ENCODE measurements at places on chromosomes 2 and 18.
A peak's percentile ranks its signal among the peaks of the same experiment; 100 is the strongest.

DNA sequence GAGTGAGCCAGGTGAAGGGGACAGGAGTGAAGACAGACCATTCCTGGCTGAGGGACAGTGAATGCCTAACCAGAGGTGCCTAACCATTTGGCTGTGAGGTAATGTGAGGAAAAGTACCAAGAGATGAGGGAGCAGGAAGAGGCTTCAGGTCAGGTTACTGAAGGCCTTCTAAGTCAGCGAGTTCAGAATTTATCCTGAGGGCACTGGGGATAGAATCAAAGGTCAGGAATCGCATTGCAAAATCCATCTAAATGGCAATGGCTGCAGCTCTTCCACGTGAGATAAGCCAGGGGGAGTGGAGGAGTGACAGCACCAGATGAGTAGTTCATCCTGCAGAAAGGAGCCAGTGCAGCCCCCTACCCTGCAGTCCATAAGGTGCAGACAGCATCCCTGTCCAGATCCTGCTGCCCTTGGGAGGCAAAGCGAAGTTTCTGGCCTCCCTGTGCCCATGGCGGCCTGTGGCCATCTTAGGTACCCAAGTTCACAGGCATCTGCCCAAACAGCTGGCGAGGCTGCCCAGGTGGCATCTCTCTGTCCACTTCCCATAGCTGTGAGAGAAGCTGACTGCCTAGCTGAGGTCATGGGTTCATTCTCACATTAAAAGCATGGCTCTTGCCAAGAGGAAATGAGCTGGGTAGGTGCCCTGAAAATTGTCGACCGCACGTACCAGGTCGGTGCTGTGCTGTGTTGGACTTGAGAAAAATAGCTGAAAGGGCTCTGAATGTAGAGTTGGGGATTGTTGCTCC, 49.5 kb downstream of the CYP27C1 start:
- DNase-seq: no peak

DNA sequence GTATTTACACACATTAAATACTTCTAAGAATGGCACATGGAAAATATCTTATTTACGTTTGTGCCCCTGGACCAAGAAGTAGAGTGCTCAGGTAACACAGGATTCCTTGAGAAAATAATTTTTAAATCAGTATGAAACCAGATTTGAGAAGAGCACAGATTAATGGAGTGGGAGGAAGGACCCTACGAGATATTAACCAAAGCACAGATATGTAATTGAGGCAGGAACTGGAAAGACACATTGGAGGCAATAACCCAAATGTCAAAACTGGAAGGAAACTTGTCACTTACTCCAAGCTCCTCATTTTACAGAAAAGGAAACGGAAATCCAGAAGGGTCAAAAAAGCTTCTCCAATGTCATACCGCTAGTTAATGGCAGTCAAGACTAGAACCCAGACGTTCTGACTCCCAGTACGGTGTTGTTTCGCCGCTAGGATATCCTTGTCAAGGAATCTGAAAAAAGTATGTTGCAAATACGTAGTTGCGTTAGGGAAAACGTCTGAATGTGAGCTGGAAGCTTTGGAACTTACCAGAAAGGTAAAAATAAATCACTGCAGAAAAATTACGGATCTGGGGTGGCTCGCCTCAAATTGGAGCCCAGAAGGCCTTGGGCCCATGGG, 634 bp downstream of the MTIF2 start:
- DNase-seq: peak; percentile 35

DNA sequence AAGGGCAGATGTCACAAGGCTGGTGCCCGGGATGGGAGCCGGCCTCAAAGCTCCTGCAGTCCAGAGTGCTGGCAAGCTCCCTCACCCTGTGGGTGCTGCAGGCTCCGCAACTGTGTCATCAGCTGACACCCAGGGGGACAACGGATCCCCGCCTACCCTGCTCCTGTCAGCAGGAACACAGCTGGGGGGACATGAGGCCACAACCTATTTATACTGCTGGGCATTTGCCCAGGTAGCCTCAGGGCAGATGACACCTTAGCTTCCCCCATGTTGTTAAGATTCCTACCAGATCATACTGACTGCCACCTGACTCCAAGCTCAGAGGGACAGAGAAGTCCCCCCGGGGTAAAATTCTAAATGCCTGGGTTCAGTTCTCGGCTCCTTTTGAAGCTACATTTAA, 1.2 kb downstream of the ANKRD23 start:
- no peak for DNase-seq

DNA sequence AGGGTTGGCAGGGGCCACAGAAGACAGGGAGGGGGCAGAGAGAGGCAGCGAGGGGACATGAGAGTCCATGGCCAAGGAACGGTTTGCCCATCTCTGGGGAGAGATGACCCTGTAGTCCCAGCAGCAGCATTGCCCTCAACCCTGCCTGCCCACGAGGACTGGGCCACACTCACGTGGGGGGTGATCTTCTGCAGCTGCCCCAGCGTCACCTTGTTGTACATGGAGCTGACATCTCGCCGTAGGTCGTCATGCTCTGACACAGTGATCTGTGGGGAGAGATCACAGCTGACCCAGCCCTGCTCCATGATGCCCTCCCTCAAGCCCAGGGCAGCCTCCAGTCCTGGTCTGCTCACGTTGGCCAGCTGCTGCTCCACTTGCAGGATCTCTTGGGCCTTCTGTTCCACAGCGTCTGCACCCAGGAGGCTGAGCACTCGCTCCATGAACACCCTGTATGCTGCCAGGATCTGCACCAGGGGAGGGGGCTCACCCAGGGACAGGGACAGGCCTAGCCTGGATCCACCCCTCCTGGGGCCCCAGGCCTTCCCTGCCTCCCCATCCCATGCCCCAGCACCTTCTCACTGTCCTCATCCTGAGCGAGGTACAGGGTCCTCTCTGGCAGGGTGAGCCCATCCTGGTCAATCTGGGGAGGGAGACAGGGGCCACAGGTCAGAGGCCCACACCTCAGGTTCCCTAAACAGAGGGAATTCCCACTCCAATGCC, 2.8 kb downstream of the ECEL1 start:
- DNase-seq: no peak

GRCh38 chr2:98134172-98135005, 47.4 kb downstream of the VWA3B start:
- DNase-seq: no peak

GRCh38 chr18:23900994-23901393, 113.6 kb upstream of the TTC39C start:
- DNase-seq: no peak

DNA sequence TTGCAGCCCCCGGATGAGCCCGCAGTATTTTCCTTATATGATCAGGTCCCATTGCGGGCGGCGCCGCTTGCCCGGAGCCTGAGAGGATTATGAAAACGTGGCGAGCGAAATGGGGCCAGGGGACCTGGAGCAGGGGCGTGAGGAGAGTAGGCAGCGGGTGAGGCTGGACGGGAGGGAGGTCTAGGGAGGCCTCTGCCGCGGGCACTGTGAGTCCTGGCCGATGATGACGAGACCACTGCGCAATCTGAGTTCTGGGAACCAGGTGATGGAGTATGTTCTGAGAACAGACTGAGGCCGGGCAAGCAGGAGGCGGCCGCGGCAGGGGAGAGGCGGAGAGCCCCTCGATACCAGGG, 790 bp upstream of the ACAA2 start:
- DNase-seq: peak; percentile 53

DNA sequence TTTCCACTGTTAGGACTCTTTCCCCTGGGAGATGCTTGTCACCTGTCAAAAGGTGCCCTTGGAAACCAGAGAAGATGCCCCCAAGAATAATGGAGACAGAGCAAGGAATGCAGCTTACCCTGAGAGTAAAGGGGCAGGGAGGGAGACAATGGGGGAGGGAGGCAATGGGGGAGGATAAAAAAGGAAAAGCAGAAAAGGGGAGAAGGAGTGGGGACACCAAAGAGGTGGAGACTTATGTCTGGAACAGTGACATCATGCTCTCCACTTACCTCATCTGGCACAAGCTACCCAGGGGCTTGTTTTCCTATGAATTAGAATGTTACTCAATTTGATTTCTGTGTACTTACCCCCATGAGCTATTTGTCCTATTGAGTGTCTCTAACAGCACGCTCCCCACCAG, 67.9 kb downstream of the MRO start:
- DNase-seq: no peak

GRCh38 chr18:26532367-26533340, 15.7 kb downstream of the KCTD1 start:
- DNase-seq: no peak

DNA sequence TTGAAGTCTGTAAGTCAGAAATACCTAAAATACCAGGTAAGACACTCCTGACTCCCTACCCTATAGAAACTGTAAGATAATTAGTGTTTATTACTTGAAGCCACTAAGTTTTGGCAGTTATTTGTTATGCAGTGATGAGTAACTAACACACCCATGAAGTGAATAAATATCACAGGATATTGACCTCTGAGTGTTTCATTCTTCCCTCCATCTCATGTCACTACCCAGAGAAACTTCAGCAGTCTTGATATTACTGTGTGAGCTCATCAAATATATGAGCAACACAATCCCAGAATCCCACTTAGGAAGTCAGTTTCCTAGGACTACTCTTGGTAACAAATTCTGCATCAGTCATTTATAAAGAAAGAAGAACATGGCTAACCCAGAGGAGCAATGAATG, 529.7 kb downstream of the FBXO15 start:
- no peak for DNase-seq

DNA sequence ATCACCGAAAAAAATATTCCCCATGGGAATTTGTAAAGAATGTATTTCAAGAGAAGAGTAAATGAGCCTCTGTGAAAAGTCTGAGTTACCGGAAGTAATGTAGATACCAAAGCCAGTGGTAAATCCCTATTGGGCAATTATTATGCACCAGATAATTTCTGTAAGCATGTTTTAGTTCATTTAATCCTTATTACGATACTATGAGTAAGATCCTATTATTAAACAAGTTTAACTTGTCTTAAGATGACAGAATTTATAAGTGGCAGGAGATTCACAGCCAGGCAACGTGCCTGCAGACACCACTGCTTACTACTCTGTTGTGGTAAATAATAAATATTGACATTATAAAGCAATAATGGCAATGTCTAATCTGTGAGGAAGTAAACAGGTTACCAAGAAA, 280.8 kb upstream of the RGPD4 start:
- DNase-seq: no peak

GRCh38 chr2:185955050-185955449, 216.4 kb downstream of the FSIP2 start:
- no peak for DNase-seq

DNA sequence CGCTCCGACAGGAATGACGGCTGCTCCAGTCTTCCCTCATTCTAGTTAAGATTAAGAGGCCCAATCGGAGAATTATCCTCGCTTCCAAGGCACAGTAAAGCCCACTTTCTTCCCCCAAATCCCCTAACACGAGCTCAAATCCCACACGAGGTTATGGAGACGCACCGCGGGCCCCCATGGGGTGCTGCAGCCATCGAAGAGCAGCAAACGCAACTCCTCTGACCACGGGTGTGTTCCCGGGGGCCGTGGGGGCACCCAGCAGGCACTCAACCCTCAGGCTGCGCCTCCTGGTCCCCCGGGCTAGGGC, 446 bp downstream of the COPS9 start:
- DNase-seq: no peak

GRCh38 chr2:176156301-176156806, 753 bp upstream of the HOXD3 start:
- no peak for DNase-seq

- no peak for DNase-seq
Observed at GRCh38 chr2:234796045-234796591, 155.7 kb upstream of the SH3BP4 start.
